T1000 (cell line): ENCODE measurements at places on chromosomes 2 and 18.
A peak's percentile ranks its signal among the peaks of the same experiment; 100 is the strongest.

DNA sequence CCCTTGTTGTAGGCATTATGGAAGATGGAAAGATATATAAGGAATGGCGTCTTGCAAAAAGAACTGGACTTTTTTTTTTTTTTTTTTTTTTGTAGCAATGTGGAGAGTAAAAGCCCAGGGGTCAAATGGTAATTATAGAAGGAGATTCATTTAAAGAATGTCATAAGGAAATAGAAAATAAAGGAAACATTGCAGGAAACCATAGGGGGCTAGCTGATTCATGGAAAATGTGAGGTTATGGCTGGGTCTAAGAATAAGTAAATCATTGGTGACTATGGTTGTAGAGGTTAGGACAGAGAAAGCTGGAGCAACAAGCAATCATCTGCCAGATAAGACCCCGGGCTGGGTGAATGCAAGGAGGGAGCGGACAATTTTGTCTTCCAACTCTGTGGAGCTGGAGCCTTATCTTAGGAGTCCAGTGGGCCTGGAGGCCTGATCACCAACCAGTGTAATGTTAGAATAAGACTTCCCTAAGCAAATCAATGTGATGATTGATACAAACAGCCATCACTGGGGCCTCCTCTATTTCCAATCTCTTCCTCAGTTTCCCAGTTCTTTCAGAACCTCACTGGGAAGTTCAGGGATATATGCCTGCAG is 201.2 kb upstream of the TNP1 start:
- DNase-seq, result no peak

- no peak for DNase-seq
Observed at GRCh38 chr2:38171208-38171855, 95.4 kb upstream of the CYP1B1 start.

GRCh38 chr18:73826098-73826497 is 321.5 kb downstream of the FBXO15 start:
- no peak for DNase-seq

DNA sequence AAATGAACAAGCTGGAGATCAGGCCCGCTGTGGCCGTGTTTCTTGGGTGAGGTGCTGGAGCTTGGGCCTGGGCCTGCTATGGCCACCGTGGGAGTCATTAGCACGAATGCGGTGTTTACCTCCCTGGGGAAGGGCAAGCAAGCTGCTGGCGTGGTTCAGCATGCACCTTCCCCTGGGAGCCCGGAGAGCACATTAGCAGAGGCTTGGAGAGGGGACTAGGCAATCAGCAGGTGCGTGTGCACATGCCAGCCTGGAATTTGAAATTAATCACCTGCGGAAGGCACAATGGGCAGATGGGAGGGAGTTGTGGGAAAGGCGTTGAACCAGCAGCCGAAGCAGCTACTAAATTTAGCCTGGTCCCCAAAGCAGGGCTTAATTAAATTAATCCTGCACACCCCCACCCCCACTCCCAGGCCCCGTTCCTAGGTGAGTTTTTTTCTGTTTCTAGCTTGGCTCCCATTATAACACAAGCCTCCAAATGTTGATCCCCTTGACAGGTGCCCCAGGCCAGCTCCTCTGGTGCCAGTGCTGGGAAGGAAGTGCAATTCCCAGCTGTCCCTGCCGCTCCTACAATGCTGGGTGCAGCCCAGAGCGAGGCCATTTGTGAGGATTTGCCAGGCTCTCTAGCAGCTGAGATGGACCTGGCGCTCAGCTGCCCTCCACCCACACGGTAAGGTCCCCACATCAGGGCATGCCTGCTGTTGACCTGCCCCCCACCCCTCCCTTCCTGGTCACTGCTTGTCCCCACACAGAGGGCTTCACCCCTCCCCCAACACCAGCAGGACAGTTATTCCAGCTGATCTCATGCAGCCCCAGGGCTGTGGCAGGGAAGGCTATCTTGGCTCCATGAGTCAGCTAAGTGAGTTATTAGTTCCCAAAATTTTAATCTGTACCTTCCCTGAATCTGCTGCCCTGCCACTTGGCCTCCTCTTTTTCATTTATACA is 115.0 kb downstream of the ZBTB7C start:
- no peak for DNase-seq

DNA sequence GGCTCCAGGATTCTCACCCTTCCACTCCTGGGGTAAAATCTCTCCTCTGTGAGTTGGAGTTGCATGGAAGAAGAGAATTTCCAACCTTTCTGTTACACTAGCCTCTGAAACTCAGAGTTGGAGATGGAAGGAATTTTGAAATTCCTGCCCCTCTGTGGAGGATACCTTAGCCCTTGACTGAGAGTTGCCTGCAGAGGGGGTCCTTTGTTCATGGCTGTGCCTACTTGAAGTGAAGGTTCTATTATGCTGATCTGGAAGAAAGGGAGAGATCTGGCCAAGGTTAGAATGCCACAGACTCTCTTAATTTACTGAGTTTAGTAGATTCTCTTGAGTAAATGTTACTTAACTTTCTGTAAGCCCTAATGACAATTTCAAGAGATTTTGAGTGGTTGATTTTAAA is 626.6 kb upstream of the GYPC start:
- no peak for DNase-seq

GRCh38 chr2:141767051-141767450 is 363.8 kb downstream of the LRP1B start:
- peak; percentile 22 for DNase-seq

GRCh38 chr2:75920859-75921551 is 210.3 kb upstream of the GCFC2 start:
- DNase-seq, result no peak

DNA sequence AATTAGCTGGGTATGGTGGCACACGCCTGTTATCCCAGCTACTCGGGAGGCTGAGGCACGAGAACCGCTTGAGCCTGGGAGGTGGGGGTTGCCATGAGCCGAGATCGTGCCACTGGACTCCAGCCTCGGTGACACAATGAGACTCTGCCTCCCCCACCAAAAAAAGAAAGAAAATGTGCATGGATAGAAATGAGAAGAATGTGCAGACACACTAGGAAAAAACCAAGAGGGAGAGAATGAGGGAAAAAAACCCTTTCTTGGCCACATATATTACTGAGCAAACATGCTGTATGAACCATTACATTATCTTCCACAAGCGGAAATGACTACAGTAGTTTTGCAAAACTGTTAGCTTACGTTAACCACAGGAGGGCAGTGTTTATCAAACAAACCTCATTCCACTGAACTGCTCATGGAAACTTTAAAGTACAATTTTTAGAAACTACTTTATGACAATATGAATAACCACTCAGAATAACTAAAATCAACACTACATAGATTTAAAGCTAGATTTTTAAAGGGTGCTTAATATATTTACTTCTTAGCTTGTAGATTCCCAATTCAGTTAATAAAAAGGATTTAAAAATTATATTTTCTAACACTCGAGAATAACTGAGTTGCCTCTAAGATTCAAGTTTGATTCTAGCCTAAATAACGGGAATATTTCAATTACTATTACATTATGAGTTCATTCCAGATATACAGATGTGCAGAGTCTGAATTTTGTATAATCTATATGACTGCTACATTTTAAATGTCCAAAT is 26.4 kb downstream of the ASXL2 start:
- DNase-seq, result no peak

DNA sequence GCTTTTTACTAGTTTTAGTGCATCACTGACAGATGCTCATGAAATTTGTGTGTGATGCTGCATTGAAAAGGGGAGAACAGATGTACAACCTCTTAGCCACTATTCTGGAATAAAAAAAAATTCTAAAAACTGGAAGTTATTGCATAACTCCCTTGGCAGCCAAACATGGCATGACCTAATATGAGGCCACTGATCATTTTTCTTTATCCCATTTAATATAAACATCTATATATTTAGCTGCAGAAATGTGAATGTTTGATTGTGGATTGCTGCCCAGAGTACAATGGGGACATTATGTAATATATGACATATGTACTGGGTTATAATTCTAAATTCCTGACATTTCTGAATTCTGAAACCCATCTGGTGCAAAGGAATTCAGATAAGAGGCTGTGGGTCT is 86.5 kb downstream of the CDCA7 start:
- DNase-seq, result no peak

GRCh38 chr2:153214337-153214736 is 264.2 kb downstream of the RPRM start:
- DNase-seq, result no peak

DNA sequence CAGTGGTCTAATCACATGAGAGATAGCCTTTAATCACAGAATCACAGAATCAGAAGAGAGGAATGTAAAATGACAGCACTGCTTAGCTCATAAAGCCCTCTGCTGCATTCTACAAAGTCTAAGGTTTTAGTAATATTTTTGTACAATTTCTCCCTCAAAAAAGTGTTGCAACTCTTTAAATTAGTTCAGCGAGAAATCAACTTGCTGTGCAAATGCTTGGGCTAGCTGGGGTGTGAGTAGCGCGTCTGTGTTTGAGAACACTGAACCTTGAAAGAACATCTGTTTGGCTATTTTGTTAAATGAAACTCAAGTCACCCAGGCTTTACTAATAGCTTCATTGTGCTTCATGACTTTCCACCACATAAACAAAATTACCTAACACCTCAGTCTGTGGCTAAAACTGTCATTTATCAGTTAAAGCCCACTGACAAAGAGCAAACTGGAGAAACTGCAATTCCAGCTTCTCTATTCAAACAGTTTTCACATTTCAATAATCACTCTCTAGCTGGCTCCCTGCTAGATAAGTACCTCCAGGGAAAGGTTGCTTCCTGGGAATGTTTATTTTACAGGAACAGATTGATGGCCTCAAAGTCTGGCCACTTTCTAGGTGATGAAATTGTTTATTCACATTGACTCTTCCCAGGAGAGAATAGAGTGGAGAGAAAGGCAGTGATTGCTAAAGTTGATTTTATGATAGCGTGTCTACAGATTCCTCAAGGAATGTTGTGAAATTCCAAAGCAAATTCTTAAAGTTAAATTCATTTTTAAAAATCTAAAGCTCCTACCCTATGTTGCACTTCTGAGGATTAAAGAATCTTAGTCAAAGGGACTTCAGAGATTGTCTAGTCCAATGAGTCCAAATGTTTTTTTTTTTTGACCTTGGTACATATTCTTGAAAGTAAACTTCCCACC is 36.0 kb upstream of the STAT1 start:
- DNase-seq, result no peak

DNA sequence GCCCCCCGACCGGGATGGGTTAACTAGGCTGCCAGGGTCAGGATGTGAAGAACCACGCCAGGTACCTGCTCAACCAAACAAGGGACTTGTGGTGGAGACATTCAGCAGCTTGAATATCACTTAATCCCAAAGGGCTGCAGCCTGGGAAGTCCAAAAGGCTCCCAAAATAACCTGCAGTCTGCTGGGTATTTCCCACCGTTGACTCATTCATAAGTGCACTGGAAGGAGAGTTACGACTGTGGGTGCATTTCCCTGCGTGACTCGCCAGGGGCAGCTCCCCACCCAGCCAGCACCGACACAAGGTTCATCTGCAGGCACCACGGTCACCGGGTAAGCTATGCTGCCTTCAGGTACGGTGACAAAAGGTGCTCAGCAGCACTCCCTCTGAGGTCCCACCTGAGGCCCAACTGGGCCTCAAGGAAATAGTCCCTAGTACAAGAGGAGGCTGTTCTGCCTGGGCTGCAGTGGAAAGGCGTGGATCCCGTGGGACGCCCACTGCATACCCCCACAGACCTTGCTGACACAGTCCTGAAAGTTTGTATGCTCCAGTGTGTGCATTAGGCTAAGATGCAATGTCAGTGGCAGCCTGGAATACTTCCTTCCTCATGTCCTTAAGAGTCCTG is 86.5 kb downstream of the UXS1 start:
- DNase-seq, result no peak

GRCh38 chr18:57921708-57922107 is 118.6 kb upstream of the ATP8B1 start:
- no peak for DNase-seq

DNA sequence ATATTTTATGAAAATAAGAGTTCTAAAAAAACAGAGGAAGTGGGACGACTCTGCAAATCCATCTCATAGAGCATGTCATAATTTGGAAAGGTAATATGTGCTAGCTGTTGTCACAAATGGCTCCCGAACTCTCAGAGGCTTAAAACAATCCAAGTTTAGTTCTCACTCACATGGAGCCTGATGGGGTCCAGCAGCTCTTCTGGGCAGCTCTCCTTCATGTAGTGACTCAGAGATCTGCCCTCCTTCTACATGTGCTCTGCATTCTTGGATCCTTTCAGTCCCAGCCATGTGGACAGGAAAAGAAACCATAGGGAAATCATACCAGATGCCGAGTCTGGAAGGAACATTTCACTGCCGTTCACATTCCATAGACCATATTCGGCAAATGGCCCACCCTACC is 180.1 kb upstream of the APCDD1 start:
- DNase-seq, result no peak

DNA sequence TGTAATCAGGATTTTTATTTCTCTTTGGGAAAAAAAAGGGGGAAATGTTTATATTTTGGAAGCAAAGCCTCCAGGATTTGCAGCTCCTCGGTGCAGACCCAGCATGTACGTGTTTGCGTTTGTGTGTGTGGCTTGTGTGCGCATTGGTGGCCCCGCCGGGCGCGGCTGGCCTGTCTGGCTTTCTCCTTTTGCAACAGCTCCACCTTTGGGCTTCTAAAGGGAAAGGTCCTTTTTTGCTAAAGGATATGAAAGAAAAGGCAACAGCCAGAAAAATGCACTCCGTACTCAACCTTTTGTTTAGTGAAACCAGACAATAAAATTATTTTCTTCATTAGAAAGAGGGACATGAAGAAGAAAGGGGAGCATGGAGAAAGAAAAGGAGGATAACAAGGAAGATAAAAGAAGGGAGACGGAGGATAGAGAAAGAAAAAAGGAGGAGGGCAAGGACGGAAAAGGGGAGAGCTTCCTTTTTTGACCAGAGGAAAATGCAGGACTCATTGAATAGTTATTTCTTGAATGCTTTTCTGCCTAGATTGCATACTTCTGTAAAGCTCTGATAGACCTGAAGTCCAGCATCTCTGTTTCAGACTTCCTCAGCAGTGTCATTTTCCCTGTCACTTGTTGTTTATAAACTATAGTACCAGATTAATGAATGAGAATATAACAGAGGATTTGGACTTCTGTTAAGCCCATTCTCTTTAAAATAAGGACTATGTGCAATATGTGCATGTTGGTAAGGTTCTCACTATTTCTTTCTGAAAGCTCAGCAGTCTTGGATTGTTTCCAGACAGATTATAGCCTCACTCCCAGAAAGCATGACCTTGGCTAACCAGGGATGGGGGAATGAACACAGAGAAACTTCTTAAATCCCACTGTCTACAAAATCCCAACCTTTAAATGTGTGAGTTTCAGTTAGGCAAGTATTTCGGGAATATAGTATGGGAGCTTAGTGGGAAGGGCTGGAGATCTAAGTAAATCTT is 563.1 kb upstream of the PIK3C3 start:
- no peak for DNase-seq

- DNase-seq, result no peak
Observed at GRCh38 chr18:65414501-65414900, 336.3 kb upstream of the CDH7 start.

DNA sequence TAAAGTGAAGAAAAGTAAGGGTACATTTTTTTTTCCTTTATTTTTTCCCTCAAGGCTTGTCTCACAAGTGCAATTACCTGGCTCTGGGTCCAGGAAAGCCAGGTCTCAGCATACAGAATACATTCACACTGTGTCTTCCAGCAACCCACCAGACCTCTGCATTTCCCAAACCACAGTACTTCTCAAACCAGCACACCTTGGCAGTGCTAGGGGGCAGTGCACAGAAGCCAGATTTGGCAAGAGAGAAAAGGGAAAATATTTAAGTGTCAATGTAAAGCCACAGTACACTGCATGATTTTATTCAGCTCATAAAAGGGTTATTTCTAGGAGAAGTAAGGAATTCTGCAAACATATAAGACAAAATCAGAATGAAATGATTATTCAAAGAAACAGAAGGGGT is 172.8 kb downstream of the NRXN1 start:
- no peak for DNase-seq
